ENCODE measurements at places on chromosomes 7 and 10.

DNA sequence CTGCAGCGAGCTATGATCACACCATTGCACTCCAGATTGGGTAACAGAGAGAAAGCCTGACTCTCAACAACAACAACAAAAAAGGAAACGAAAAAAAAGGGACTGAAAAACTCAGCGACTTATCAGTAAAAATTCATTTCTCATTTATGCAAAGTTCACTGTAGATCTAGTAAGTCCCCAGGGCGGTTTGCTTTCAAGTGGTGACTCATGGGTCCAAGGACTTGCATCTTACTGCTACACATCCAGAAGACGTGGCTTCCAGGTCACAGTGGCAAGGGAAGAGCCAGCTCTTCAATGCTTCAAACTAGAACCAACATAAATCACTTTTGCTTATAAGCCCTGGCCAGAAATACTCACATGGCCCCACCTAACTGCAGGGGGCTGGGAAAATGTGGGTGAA lies 178.3 kb upstream of the AUTS2 start:
- ATAC-seq: no peak

- peak; percentile 49 for ATAC-seq
Measured at GRCh38 chr7:114086537-114086913, 167.7 kb upstream of the PPP1R3A start.

DNA sequence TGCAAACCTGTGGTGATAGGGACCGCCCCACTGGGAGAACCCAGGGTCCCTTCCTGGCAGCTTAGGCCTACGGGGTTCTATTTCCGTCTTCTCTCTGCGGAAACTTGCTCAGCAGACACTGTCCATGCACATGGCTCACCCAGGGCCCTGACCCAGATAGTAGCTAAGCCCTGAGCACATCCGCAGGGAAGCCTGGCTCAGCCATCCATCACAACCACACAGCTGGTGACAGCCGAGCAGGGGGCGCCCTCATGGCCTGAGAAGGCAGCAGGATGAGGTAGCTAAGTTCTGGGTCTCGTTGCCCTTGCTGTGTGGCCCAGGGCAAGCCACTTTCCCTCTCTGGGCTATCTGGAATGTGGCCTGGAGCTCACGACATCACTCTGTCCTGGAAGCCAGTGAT lies 23.3 kb downstream of the NPTX2 start:
- ATAC-seq: no peak

- ATAC-seq: no peak
Measured at GRCh38 chr7:4725850-4726450, 43.9 kb downstream of the FOXK1 start.

DNA sequence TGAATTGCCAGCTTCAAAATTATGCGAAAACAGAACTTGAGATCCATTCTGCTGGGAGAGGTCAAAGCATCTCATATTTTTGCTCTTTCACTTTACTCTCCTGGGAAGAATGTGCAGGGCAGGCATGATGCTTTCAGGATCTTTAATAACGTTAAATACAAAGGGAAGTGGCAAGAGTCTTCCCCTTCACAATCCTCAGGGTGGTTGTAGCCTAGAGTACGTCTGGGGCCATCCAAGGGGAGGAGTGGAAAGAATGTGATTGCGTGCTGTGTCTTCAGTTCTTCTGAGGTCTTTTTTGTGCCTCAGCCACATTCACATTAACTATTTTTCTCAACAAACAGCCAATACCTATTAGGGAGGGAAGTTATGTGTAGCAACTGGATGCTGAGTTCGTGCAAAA lies 207.3 kb downstream of the HGF start:
- ATAC-seq: no peak

DNA sequence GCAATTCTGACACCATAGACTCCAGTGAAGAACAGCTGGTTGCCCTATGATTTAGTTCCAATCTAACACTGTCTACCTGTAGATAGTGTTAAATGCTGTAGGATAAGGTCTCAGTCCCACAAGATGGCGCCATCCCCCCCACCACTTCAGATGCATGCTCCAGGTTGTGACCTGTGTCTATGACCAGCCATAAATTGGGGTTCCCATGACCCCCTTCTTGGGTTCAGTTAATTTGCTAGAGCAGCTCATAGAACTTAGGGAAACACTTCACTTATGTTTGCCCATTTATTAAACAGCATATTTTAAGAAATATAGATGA lies 13.1 kb downstream of the CCSER2 start:
- no peak for ATAC-seq

DNA sequence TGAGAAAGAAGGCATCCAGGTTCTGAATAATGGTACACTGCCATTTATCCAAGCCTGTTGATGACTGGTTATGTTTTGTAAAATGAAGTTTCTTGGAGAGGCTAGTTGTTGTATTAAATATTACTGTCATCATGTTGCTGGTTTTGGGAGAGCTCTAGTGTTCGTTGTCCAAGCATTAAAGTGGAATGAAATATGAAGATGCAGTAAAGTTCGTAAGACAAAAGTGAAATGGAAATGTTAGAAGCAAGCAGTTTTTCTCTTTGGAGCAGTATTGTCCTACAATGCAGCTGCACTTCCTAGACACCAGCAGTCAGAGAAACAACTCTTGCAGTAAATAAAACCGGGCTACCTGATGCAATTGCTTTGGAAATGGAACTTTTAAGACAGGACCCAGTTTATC lies 156.8 kb upstream of the FZD1 start:
- no peak for ATAC-seq

GRCh38 chr10:12470719-12471118 lies 121.4 kb downstream of the CAMK1D start:
- ATAC-seq: no peak

DNA sequence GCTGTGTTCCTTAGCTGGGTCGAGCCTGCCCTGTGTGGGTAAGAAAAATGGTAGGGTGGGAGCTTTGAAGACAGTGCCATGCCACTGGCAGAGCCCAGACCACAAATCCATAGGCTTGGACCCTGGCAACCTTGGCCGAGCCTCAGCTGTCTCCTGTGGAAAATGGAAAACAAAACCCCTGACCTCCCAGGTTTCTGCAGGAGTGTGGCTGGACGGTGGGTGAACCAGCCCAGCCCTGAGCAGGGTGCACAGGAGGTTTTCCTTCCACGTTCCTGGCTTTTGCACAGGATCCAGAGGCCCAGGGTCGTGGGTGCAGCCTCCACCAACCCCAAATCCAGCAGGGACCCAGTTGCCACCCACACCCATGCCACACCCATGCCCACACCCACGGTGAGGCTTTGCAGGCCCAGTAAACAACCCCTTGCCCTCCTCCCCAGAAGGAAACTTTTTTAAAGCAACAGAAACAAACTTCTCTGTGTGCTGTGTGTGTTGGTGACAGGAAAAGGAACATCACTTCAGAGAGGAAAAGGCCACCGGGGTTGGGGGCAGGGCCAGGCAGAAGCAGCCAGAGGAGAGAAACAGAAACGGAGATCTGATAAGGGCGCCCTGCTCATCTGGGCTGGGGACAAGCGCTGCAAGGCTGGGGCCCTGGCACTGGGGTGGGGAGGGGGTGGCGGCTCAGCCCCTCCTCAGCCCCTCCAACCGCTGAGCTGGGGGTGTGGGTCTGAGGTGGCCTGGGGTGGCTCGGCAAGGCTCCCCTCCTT lies 20.7 kb upstream of the ZMIZ1 start:
- peak; percentile 68 for ATAC-seq

- no peak for ATAC-seq
Measured at GRCh38 chr7:28732071-28732869, 225.9 kb downstream of the TRIL start.

- no peak for ATAC-seq
Measured at GRCh38 chr7:128210590-128211570, 30.2 kb upstream of the LEP start.

GRCh38 chr7:1981201-1981877 lies 251.4 kb downstream of the MAD1L1 start:
- no peak for ATAC-seq

GRCh38 chr7:4612939-4613841 lies 68.9 kb upstream of the FOXK1 start:
- ATAC-seq: no peak

- no peak for ATAC-seq
Measured at GRCh38 chr7:134567368-134567767, 18.5 kb downstream of the AKR1B15 start.

GRCh38 chr10:51846856-51847506 lies 147.6 kb upstream of the CSTF2T start:
- no peak for ATAC-seq

GRCh38 chr7:158008267-158008666 lies 579.4 kb downstream of the PTPRN2 start:
- ATAC-seq: no peak

GRCh38 chr10:7471720-7472367 lies 61.0 kb upstream of the SFMBT2 start:
- peak; percentile 66 for ATAC-seq

DNA sequence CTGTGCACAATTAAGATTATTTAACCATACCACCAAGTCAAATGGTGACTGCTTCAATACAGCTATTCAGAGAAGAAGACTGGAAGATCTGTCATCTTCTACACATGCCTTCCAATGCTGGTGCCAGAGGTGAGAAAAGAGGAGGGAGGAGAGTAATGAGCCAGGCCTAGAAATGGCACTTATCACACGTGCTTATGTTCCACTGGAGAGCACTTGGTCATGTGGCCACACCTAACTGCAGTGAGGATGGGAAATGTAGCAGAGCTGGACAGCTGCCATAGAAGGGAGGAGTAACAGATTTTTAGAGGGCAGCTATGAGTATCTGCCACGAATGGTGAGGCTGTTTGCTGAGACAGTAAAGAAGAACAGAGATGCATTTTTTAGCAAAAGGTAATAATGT lies 77.1 kb downstream of the MPLKIP start:
- ATAC-seq: no peak

GRCh38 chr7:151851145-151851751 lies 25.7 kb downstream of the PRKAG2 start:
- peak; percentile 91 for ATAC-seq

DNA sequence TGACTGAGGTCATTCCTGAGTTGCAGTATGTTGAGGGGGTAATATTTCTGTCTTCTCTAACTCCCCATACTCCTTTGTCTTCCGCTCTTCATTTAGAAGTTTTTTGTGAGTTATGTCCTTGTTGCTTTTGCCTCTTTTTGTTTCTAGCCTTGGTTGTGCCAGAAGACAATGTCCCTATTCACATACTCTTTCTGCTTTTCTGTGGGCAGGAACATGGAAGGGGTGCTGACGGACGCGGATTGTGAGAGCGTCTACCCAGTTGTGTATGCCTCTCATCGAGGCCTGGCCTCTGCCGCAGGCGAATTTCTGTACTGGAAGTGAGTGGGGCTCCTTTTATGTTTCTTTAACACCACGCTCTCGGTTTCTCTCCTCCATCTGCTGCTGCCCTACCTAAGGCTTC lies 20.5 kb downstream of the STAG3 start:
- no peak for ATAC-seq

- no peak for ATAC-seq
Measured at GRCh38 chr7:112156412-112156811, 49.8 kb downstream of the DOCK4 start.
